A549 treated with ZK216348 at 1 μM for 4 hours (cell line): ENCODE measurements at places on chromosomes 11 and 22. TPM values are rescaled to one million over a fixed set of nuclear protein-coding genes. Genes with fewer than 3 reads are reported as not detected.

CAPN5 gene
- total RNA-seq = 5.6 to 12.4 TPM (median 8.7 TPM) in 5 replicates

UBQLN3 gene
- not detected in 5 replicates for total RNA-seq

RAB6A gene
- 42.5 to 72.8 TPM (median 69.9 TPM) in 5 replicates for total RNA-seq

ADM2 gene
- 0.27 to 0.84 TPM (median 0.69 TPM) in 5 replicates for total RNA-seq

KMT5B gene
- 17.2 to 25.8 TPM (median 21.1 TPM) in 5 replicates for total RNA-seq

EXPH5 gene
- total RNA-seq = 0.03 to 0.06 TPM (median 0.04 TPM) in 4 of 5 replicates, not detected in the other

MS4A6A gene
- total RNA-seq = not detected in 5 replicates

FOLR2 gene
- total RNA-seq = not detected in 5 replicates

SMTNL1 gene
- total RNA-seq = not detected in 5 replicates

PKNOX2 gene
- total RNA-seq = not detected in 5 replicates

KRTAP5-1 gene
- not detected in 5 replicates for total RNA-seq

MAPK8IP1 gene
- 3.9 to 6.9 TPM (median 6.7 TPM) in 5 replicates for total RNA-seq

BCO2 gene
- total RNA-seq = 0.49 to 1.9 TPM (median 1.6 TPM) in 5 replicates

MMP13 gene
- total RNA-seq = 0.09 to 0.15 TPM in 2 of 5 replicates, not detected in the others

SYT9 gene
- total RNA-seq = 0.08 to 0.31 TPM (median 0.21 TPM) in 5 replicates

OR5D13 gene
- not detected in 5 replicates for total RNA-seq

OR51B4 gene
- total RNA-seq = not detected in 5 replicates

OR8G5 gene
- total RNA-seq = not detected in 5 replicates

OR8G1 gene
- total RNA-seq = not detected in 5 replicates

SLC25A45 gene
- 10.4 to 16.8 TPM (median 13.0 TPM) in 5 replicates for total RNA-seq

CDC42BPG gene
- 0.83 to 2.2 TPM (median 1.7 TPM) in 5 replicates for total RNA-seq

CABP4 gene
- not detected in 5 replicates for total RNA-seq

FAM180B gene
- 0.33 TPM in 1 of 5 replicates, not detected in the others for total RNA-seq

GNG3 gene
- not detected in 5 replicates for total RNA-seq

MYBPC3 gene
- total RNA-seq = 0.06 to 0.09 TPM (median 0.07 TPM) in 5 replicates

TREH gene
- total RNA-seq = not detected in 5 replicates

RCE1 gene
- total RNA-seq = 32.2 to 54.1 TPM (median 51.3 TPM) in 5 replicates
